Stimulated activated CD4-positive, alpha-beta T cell treated with anti-CD3 and anti-CD28 coated beads, Interleukin-2, amount 100 ng/mL, for 24 hours (primary cell): ENCODE measurements at places on chromosomes 13 and 19.
A peak's percentile ranks its signal among the peaks of the same experiment; 100 is the strongest.

DNA sequence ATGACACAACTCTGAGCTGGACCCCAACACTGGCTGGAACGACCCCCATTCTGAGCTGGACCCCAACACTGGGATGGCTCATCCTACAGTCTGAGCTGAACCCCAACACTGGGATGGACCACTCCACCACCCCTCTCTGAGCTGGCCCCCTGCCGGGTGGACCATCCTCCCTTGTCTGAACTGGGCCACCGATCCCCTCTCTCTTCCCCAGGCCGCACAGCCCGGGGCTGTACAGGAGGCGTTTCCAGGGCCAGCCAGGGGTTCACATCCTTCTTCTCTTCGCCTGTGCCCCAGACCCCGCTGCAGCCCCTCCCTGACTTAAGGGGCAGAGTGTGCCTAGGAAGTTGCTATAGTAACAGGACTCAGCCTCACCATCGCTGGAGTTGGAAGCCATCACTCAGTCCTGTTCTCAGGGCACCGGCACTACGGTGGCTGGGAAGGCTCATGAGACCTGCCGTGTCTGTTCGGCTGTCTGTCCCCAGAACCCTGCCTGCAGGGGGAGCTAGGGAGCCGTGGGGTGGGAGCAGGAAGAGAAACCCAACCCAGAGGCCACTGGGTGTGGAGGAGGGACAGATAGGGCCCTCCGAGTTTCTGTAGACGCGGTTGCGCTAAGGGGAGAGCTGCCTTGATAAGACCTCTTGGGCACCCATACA is 3.7 kb downstream of the PRKACA start:
- DNase-seq, result peak; percentile 68

DNA sequence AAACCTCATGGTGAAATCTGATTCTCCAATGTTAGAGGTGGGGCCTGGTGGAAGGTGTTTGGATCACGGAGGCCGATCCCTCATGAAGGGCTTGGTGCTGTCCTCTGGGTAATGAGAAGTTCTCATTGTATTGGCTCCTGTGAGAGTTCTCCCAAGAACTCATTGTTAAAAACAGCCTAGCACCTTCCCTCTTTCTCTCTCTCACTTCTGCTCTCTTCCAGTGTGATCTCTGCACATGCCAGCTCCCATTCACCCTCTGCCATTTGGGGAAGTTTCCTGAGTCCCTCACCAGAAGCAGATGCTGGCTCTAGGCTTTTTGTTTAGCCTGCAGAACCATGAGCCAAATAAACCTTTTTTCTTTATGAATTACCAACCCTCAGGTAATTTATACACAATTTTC is 3.1 kb upstream of the SUCLA2 start:
- no peak for DNase-seq

DNA sequence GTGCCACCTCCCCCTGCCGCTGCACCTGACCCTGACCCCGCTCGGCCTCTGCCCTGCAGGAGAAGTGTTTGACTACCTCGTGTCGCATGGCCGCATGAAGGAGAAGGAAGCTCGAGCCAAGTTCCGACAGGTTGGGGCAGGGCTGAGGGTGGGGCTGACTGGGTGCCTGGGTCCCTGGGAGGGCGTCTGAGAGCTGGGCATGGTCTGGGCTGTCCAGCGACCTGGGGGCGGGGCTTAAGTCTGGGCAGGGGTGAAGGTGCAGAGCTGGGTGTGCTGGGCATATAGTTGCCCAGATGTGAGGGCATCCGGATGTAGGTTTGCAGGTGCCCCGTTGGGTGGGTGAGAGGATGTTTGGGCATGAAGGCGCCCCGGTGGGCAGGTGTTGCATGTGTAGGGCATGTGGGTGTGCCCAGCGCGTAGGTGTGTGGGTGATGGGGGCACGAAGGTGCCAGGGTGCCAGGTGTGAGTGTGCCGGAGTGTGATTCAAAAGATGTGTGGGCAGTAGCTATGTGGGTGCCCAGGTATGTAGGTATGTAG is 13.8 kb downstream of the MARK4 start:
- no peak for DNase-seq

- DNase-seq, result no peak
Observed at GRCh38 chr13:43802511-43802910, 15.7 kb upstream of the ENOX1 start.

GRCh38 chr13:42929886-42930535 is 62.0 kb downstream of the EPSTI1 start:
- no peak for DNase-seq

DNA sequence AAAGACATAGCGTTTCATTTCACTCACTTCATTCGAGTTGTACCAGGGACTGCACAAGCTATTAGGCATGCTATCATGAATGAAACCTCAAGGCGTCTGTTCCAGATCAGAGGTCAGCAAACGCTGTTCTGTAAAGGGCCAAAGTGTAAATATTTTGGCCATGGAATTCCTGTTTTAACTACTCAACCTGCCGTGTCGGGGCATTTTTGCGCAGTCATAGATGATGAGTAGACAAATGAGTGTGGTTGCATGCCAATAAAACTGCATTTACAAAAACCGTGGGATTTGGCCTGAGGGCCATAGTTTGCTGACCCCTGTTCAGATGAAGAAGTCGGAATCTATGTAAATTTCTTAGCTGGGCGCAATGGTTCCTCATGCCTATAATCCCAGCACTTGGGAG is 6.5 kb downstream of the INSR start:
- DNase-seq, result no peak
